ENCODE measurements at places on chromosomes 2 and 18. TPM values are rescaled to one million over a fixed set of nuclear protein-coding genes. Genes with fewer than 3 reads are reported as not detected.

Gene UGT1A8
- 15.9 TPM for total RNA-seq

Gene CPLX4
- not detected for total RNA-seq

Gene RTP5
- total RNA-seq: not detected

Gene RNF125
- 8.4 TPM for total RNA-seq

Gene C2orf80
- not detected for total RNA-seq

Gene FOXI3
- total RNA-seq: not detected

Gene EIF2AK3
- 38.3 TPM for total RNA-seq

Gene UGT1A4
- total RNA-seq: 0.93 TPM

Gene CGREF1
- 1.3 TPM for total RNA-seq

Gene TXNL1
- 67.7 TPM for total RNA-seq

Gene SCN2A
- total RNA-seq: 0.05 TPM

Gene SERPINB7
- total RNA-seq: not detected

Gene ZSCAN30
- 9.4 TPM for total RNA-seq

Gene VIL1
- total RNA-seq: 634 TPM

Gene RAD51AP2
- total RNA-seq: 0.11 TPM

Gene KIAA2012
- total RNA-seq: not detected

Gene POTEF
- not detected for total RNA-seq

Gene TMEM17
- 0.74 TPM for total RNA-seq

Gene ANKRD36B
- 13.6 TPM for total RNA-seq

Gene SNORC
- 39.6 TPM for total RNA-seq

Gene SFTPB
- total RNA-seq: 17.3 TPM

Gene ORC2
- total RNA-seq: 36.4 TPM

Gene RIT2
- total RNA-seq: not detected

Gene TCF23
- 0.07 TPM for total RNA-seq
